ENCODE measurements at places on chromosomes 7 and 10. TPM values are rescaled to one million over a fixed set of nuclear protein-coding genes. Genes with fewer than 3 reads are reported as not detected.

DNA sequence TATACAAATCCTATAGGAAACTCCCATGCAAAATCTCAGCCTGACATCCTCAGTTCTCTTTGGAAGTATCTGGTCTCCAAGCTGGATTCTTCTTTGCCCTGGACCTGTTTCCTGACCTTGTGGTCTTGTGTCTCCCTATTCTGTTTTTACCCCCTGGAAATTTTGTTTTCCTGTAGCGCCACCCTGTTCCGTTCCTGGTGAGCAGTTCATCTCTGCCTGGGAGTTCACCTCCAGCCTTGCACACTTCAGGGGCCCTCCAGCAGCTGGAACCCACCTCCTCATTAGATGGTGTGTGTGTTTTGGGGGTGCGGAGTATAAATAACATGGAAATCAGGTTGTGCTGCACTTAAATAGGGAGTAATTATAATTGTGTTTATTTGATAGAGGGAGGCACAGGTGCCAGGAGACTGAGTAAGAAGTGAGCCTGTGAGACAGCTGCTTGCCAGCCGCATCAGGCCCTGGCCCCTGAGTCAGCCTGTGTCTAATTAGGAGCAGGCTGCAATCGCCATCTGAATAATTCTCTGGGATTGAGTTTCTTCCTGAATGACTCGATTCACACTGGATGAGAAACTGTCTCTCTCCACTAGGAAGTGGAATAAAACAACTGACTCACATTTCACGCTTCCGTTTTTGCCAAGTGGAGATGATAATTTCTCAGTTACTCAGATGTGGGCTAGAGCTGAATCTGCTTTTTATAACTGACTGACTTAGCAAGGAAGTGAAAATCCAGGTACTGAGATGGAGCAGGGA lies 69.4 kb upstream of the HECTD2 start:
- peak; percentile 68 for DNase-seq

DNA sequence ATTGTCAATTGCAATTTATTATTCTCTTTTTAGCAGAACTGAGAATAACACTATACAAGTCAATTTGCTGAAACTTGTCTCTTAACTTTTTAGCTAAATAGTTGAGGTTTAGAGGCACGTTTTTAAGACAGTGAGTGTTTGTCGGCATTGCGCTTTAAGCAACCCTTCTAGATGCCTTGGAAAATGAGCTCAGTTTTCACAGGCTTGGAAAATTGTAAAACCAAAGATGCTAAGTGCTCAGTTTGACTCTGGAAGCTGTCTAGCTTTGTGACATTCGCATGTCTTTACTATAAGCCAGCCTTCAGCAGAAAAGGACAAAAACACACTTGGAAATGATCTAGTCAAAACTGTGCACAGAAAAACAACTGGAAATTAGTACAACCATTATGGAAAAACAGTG lies 500.4 kb downstream of the NEBL start:
- DNase-seq = no peak

Gene FAM25A
- not detected for total RNA-seq

- DNase-seq = no peak
These were observed 2.9 kb downstream of the RBP4 start for GRCh38 chr10:93598157-93598556.

Gene NCAPG2
- total RNA-seq = 39.6 TPM

Measured in pulmonary artery endothelial cell (primary cell).